ENCODE measurements at places on chromosomes 12 and 14.

- no peaks in the 10 kb centered on the region for H3K36me3 ChIP-seq
- no peaks in the 10 kb centered on the region for H3K4me1 ChIP-seq
- no peak overlapping the region for H3K4me3 ChIP-seq
- H3K27me3 ChIP-seq, result no peaks in the 10 kb centered on the region
These were observed 453.9 kb upstream of the MGAT4C start for GRCh38 chr12:86710109-86710508.

DNA sequence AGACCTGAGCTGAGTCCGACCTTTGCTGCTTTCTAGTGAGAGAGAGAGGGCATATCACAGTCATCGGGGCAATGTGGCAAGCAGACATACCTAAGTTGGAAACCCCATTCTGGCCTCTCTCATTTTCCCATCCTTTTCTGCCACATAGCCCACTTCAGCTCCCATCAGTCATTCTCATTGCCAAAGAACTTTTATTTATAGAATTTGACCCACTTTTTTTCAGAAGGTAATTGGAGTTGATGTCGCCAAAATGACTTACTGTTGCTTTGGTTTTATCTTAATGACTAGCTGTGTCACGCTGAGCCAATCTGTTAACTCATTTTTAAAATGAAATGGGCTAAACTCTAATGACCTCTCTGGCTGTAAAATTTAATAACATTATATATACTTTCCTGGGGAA is 63.9 kb upstream of the RMST start:
- no peaks in the 10 kb centered on the region for H3K36me3 ChIP-seq
- H3K4me3 ChIP-seq, result no peak overlapping the region
- no peak overlapping the region for H3K27ac ChIP-seq
- no peak for DNase-seq

DNA sequence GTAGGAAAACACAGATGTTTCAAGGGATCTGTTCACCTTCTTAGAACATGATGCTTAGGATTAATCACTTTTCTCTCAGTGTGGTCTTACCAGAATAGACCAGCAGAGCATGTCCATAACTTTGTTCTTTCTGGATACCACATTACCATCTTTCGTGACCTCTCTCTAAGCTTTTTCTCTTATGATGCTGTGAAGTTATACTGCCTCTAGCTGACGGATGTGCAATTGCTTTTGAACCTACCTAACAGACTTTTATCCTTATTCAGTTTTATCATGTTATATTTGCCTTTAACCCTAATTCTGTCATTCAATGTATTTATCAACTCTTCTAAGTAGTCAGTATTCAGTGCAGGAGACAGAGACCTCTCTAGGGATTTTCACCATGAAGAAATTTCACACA is 246.7 kb downstream of the DACT1 start:
- no peak for DNase-seq
- H3K36me3 ChIP-seq, result no peaks in the 10 kb centered on the region
- H3K4me1 ChIP-seq, result no peaks in the 10 kb centered on the region
- no peak overlapping the region for H3K4me3 ChIP-seq
- no peak overlapping the region for H3K27ac ChIP-seq

- H3K4me3 ChIP-seq, result no peak overlapping the region
- H3K4me1 ChIP-seq, result peaks cover 8% of the 10 kb centered on the region
- no peak for DNase-seq
- H3K36me3 ChIP-seq, result no peaks in the 10 kb centered on the region
- H3K27me3 ChIP-seq, result no peaks in the 10 kb centered on the region
- H3K27ac ChIP-seq, result no peak overlapping the region
These were observed 4.5 kb upstream of the ARF3 start for GRCh38 chr12:48961801-48962200.

- no peak for DNase-seq
- peaks cover 1% of the 10 kb centered on the region for H3K4me1 ChIP-seq
- H3K4me3 ChIP-seq, result no peak overlapping the region
These were observed 448.6 kb downstream of the RAD51B start for GRCh38 chr14:68268197-68268596.

DNA sequence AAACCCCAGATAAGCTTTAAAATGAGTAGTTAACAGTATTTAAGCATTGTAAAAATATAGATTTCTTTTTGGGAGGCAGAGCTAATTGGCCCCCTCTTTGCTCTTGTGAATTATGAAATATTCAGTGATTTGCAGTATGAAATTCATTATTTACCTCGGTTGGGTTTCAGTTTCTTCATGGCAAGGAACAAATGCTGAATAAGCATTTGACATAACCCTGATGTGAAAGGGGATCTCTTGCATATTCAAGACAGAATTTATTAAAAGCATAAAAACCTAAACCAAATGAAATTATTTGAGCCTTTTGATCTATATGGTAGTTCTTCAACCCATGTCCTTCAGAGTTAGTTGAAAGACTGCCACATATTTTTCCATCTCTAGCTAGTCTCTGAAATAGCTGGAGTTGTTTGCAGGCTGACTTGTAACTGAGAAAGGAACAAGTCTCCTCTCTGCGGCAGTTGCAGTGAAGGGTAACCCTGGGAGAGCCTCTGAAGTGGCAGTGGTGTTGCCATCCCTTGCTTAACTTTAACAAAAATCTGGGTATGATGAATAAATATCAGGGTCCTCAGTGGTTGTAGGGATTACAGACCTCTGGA is 690 bp downstream of the AKAP6 start:
- no peaks in the 10 kb centered on the region for H3K36me3 ChIP-seq
- no peak overlapping the region for H3K27ac ChIP-seq
- DNase-seq, result no peak
- no peaks in the 10 kb centered on the region for H3K27me3 ChIP-seq
- H3K4me1 ChIP-seq, result no peaks in the 10 kb centered on the region

GRCh38 chr14:50619569-50620141 is 48.5 kb downstream of the SAV1 start:
- H3K27ac ChIP-seq, result no peak overlapping the region
- no peaks in the 10 kb centered on the region for H3K27me3 ChIP-seq
- no peak for DNase-seq
- no peaks in the 10 kb centered on the region for H3K36me3 ChIP-seq

DNA sequence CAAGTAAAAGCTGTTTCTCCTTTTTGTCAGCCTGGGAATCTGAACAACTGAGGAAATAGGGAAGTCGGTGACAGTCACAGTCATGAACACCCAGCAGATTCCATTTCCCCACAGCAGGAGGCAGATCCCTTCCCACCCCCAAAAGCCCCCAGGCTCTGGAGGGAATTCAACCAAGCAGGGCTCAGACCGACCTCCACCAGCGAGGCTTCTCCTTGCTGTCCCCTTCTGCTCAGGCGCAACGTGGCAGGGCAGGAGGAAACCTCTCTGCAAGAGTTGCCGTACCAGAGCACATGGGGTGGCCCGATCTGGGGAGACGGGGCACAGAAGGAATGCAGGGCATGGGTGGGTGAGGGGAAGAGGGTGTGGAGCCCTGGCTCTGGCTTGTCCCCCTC is 319 bp downstream of the GALNT6 start:
- peaks cover 4% of the 10 kb centered on the region for H3K4me1 ChIP-seq
- no peak for DNase-seq
- H3K36me3 ChIP-seq, result 0 out of 2 replicates have a peak, but pooled peaks cover 3% of the 10 kb centered on the region
- peak overlapping the region; percentile 79 for H3K4me3 ChIP-seq
- H3K27me3 ChIP-seq, result no peaks in the 10 kb centered on the region

- H3K36me3 ChIP-seq, result no peaks in the 10 kb centered on the region
- no peak overlapping the region for H3K4me3 ChIP-seq
- no peak overlapping the region for H3K27ac ChIP-seq
- no peaks in the 10 kb centered on the region for H3K27me3 ChIP-seq
- H3K4me1 ChIP-seq, result peaks cover 6% of the 10 kb centered on the region
- no peak for DNase-seq
These were observed 90.3 kb downstream of the FAR2 start for GRCh38 chr12:29239336-29239735.

- H3K27me3 ChIP-seq, result no peaks in the 10 kb centered on the region
- no peaks in the 10 kb centered on the region for H3K36me3 ChIP-seq
- DNase-seq, result no peak
- peaks cover 8% of the 10 kb centered on the region for H3K4me1 ChIP-seq
- H3K4me3 ChIP-seq, result no peak overlapping the region
These were observed 11.3 kb downstream of the VASH1 start for GRCh38 chr14:76772300-76773187.

- H3K27ac ChIP-seq, result no peak overlapping the region
- H3K36me3 ChIP-seq, result no peaks in the 10 kb centered on the region
- H3K4me3 ChIP-seq, result no peak overlapping the region
These were observed 8.5 kb downstream of the ACSS3 start for GRCh38 chr12:81086342-81086741.

- H3K27me3 ChIP-seq, result no peaks in the 10 kb centered on the region
- H3K27ac ChIP-seq, result no peak overlapping the region
- no peaks in the 10 kb centered on the region for H3K36me3 ChIP-seq
- no peak for DNase-seq
- H3K4me1 ChIP-seq, result no peaks in the 10 kb centered on the region
These were observed 6.4 kb downstream of the MLXIP start for GRCh38 chr12:122084857-122085405.

DNA sequence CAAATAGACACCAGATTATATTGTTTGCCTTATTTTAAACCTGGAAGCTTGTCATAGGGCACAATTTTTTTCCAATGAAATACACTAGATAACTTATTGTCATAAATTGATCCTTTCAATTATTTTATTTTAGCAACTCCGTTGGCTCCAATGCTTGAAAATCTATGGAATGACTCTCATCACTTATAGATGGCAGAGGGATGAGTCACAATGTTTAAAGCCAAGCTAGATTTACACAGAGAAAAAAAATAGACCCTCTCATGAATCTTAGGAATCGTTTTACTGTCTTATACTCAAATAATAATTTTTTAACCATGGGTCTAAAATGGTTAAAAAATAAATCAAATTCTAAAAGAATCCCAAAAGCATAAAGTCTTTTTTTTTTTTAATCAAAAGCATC is 1276.6 kb upstream of the FLRT2 start:
- DNase-seq, result no peak
- H3K4me1 ChIP-seq, result no peaks in the 10 kb centered on the region
- H3K36me3 ChIP-seq, result no peaks in the 10 kb centered on the region
- H3K4me3 ChIP-seq, result no peak overlapping the region
- no peaks in the 10 kb centered on the region for H3K27me3 ChIP-seq
- no peak overlapping the region for H3K27ac ChIP-seq

GRCh38 chr14:90814806-90815571 is 1.2 kb downstream of the TTC7B start:
- H3K36me3 ChIP-seq, result no peaks in the 10 kb centered on the region
- no peaks in the 10 kb centered on the region for H3K4me1 ChIP-seq
- no peak for DNase-seq
- no peak overlapping the region for H3K27ac ChIP-seq
- H3K27me3 ChIP-seq, result no peaks in the 10 kb centered on the region

- H3K27me3 ChIP-seq, result no peaks in the 10 kb centered on the region
- H3K4me1 ChIP-seq, result peaks cover 2% of the 10 kb centered on the region
- H3K4me3 ChIP-seq, result no peak overlapping the region
- H3K27ac ChIP-seq, result no peak overlapping the region
These were observed 33.7 kb upstream of the HELB start for GRCh38 chr12:66268562-66268961.

DNA sequence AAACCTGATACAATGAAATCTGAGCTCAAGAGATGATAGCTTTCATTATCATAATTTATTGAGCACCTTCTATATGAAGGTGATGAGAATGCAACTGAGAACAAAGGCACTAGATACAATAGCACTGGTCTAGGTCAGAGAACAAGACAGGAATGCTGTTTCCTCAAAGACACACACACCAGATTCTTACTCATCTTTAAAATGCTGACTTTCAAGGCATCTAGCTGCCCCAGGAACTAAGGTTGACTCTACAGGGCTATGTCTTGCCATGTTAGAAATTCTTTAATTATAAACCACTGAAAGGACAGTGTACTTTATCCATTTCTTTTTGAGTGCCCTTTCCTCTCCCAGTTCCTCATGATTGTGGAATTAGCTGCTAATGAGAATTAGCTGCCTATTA is 195.4 kb upstream of the RMST start:
- H3K4me3 ChIP-seq, result no peak overlapping the region
- H3K27ac ChIP-seq, result no peak overlapping the region
- H3K4me1 ChIP-seq, result no peaks in the 10 kb centered on the region
- no peaks in the 10 kb centered on the region for H3K36me3 ChIP-seq
- no peak for DNase-seq

GRCh38 chr14:105536691-105537579 is 10.6 kb downstream of the TMEM121 start:
- H3K4me3 ChIP-seq, result no peak overlapping the region
- no peaks in the 10 kb centered on the region for H3K36me3 ChIP-seq
- no peak overlapping the region for H3K27ac ChIP-seq
- DNase-seq, result no peak

GRCh38 chr14:54567224-54567638 is 303 bp downstream of the SAMD4A start:
- peak overlapping the region; percentile 92 for H3K4me3 ChIP-seq
- no peaks in the 10 kb centered on the region for H3K27me3 ChIP-seq
- no peaks in the 10 kb centered on the region for H3K36me3 ChIP-seq
- no peak overlapping the region for H3K27ac ChIP-seq

GRCh38 chr12:95594136-95594535 is 42.9 kb upstream of the USP44 start:
- no peak overlapping the region for H3K4me3 ChIP-seq
- no peaks in the 10 kb centered on the region for H3K36me3 ChIP-seq
- H3K4me1 ChIP-seq, result no peaks in the 10 kb centered on the region

- H3K27ac ChIP-seq, result no peak overlapping the region
- H3K4me1 ChIP-seq, result no peaks in the 10 kb centered on the region
- H3K36me3 ChIP-seq, result no peaks in the 10 kb centered on the region
- no peak overlapping the region for H3K4me3 ChIP-seq
These were observed 14.6 kb upstream of the FBXO34 start for GRCh38 chr14:55256586-55256985.

DNA sequence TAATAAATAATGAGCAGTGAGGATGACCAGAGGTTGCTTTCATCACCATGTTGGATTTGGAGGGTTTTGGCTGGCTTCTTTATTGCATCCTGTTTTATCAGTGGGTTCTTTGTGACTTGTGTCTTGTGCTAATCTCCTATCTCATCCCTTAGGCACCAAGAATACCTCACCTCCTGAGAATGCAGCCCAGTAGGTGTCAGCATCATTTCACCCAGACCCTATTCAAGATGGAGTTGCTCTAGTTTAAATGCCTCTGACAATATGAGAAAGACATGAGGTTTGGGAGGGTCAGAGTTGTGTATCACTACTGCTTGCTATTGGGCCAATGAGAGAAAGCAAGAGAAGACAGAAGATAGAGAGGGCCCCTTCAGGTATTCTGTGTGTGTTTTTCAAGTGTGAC is 592.2 kb downstream of the ETNK1 start:
- H3K27me3 ChIP-seq, result no peaks in the 10 kb centered on the region
- no peaks in the 10 kb centered on the region for H3K4me1 ChIP-seq
- H3K36me3 ChIP-seq, result no peaks in the 10 kb centered on the region

DNA sequence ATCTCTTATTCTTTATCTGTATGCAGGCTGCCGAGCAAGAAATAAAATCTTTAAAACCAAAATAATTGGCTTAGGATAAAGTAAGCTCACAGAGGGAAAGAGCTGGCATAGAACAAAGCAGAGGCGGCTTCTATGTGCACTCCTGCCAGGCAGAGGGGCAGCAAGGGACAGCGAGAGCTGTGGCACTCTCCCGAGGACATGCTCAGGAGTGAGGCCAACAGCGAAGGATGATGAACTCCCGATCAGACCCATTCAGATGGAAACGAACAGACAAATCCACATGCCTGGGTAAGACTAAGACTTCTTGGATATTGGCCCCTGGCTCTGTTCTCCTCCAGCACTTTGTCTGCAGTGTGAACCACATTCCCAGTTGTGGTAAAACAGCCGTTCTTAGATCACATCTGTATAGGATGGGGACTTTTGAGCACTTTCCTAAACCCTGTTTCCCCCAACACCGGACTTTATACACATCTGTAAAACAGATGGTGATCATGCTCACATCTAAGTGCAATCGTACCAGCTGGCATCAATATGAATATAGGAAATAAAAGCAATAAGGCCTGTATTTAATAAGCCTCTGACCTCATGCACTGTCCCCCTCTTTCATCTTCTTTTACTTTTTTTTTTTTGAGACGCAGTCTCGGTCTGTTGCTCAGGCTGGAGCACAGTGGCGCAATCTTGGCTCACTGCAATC is 134.1 kb downstream of the PPM1H start:
- DNase-seq, result no peak
- no peaks in the 10 kb centered on the region for H3K4me1 ChIP-seq
- H3K27me3 ChIP-seq, result no peaks in the 10 kb centered on the region
- no peak overlapping the region for H3K4me3 ChIP-seq

All from iPS DF 6.9 (cell line).